ENCODE measurements at places on chromosomes 16 and 17. TPM values are rescaled to one million over a fixed set of nuclear protein-coding genes. Genes with fewer than 3 reads are reported as not detected.
A peak's percentile ranks its signal among the peaks of the same experiment; 100 is the strongest.

SGF29 gene
- total RNA-seq = 18.8 TPM

SEPTIN1 gene
- 11.5 TPM for total RNA-seq

TMEM220 gene
- total RNA-seq = 17.7 TPM

GNGT2 gene
- 3.4 TPM for total RNA-seq

SNX20 gene
- total RNA-seq = 4.2 TPM

SLFN14 gene
- not detected for total RNA-seq

CCL7 gene
- total RNA-seq = not detected

GRCh38 chr17:62658136-62658920 is 30.9 kb downstream of the MRC2 start:
- no peak for DNase-seq

DNA sequence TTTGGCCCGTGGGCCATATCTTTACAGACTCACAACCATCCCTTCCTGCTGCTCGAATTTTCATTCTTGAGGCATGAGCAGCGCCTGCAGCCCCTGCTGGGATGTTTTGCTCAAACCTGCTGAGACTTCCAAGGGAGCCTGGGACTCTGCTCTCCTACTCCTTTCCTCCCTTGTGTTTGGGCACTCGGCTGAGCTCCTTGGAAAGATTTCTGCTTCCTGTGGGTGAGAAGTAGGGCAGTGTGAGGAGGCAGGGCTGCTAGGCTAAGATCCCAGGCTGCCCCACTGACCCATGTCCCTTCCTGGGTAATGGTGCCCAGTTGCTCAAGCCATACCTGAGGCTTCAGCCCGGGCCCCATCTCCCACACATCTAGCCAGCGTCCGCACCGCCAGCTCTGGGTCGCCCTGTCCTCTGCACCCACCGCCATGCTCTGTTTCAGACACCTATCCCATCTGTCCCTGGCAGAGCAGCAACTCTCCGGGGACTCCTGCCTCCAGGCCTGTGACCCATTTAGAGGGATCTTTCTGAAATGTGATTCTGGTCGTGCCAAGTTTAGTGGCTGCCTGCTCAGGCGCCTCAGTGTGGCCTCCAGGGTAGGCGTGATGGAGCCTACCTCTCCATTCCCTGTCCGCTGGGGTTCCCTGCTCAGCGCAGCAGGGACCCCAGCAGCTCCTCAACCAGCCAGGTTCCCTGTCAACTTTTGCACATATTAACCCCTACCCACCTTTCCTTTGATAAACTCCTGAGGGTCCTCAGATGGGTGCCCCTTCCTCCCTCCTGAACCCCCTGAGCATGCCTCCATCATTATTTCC is 190.1 kb downstream of the CCDC182 start:
- DNase-seq = no peak

DNA sequence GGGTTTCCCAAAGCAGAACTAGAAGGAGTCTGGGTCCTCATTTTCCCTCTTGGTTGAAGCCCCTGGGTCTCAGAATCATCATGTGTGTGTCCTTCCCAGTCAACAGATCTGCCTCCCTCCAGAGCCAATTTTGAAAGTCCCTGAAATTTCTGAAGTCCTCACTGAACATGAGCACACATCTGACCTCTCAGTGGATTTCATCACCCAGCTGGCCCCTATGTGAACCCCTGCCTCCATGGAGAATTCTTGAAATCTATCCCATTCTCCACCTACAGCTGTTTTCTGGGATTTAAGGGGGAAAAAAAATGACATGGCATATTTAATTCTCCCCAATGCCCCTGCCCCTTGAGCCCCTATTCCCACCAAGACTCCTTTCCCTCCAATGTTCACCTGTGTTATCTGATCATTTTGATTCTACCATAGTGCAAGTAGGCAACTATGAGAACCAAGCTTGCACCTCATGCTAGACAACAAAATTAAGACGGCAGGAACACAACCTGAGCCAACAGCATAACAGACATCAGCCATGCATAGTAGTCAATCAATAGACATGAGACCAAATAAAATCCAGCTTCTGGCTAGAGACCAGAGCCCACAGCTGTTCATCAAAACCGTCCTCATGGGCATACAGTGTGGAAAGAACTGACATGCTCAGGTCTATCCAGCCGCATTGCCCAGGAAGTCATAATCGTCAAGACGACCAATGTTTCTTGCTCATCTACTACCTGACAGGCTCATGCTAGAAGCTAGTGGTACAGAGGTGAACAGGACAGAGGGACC is 14.9 kb downstream of the SOX9 start:
- DNase-seq = no peak

GRCh38 chr17:41547921-41548843 is 20.1 kb upstream of the KRT19 start:
- DNase-seq = peak; percentile 90

DNA sequence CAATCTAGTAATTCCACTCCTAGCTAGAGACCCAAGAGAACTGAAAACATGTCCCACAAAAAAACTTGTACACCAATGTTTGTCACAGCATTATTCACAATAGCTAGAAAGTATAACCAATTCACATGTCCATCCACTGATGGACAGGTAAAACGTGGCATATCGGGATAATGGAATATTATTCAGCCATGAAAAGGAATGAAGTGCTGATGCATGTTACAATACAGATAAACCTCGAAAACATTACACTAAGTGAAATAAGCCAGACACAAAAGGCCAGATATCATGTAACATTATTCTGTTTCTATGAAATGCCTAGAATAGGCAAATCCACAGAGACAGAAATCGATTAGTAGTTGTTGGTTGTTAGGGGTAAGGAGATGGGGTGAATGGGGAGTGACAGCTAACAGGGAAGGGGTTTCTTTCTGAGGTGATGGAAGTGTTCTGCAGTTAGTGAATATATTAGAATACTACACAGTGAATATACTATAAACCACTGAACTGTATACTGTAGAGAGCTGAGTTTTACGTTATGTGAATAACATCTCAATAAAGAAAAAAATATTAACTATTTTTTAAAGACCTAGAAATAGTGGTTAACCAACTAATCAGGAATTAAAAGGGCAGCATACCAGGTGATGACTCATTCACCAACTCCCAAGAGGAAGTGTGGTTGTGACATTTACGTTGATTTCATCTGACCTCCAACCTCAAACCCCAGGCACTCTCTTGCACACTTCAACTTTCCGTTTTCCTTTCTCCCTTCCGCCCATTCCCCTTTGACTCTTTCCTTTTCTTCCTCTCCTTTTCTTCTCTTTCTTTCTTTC is 48.6 kb downstream of the GAS7 start:
- DNase-seq = peak; percentile 20

GRCh38 chr16:88099563-88099890 is 148.3 kb downstream of the BANP start:
- no peak for DNase-seq

DNA sequence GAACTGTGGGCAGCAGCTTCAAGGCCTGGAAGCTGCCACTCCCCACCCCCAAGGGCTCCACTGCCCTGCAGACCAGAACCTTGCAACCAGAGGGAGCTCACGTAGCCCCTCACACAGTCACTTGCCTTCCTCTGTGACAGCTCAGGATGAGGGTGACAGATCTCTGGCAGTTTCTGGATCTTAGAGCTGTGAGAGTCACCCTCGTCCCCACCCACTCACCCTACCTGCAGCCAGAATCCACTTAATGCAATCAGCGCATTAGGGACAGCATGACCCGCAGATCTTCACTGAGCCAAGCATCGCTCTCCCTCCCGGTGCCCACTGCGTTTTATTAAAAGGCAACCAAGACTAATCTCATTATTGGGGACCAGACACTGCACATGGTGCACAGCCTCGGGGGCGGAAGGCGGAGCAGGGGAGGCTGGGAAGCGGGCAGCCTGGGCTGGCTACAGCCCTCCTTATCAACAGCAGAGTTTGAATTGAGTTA is 3.5 kb downstream of the CYB561 start:
- DNase-seq = no peak

- no peak for DNase-seq
These were observed 47.4 kb downstream of the WDR45B start for GRCh38 chr17:82600731-82601446.

DNA sequence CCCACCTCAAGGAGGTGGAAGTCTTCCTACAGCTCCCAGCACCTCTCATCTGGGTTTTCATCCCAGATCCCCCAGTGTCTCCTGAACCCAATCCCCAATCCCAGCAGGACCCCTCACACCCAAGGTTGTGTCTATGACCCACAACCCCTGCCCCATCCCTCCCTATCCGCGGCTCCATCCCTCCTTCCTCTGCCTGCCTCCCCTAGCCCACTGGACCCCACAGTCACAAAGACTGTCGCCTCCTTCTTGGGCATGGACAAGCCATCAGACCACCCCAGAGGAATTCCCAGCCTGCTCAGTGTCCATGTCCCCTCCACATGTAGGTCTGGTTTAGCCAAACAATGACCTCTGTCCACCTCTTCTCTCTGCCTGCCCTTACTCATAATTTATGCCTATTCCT is 12.3 kb downstream of the CES1 start:
- DNase-seq = no peak

DNA sequence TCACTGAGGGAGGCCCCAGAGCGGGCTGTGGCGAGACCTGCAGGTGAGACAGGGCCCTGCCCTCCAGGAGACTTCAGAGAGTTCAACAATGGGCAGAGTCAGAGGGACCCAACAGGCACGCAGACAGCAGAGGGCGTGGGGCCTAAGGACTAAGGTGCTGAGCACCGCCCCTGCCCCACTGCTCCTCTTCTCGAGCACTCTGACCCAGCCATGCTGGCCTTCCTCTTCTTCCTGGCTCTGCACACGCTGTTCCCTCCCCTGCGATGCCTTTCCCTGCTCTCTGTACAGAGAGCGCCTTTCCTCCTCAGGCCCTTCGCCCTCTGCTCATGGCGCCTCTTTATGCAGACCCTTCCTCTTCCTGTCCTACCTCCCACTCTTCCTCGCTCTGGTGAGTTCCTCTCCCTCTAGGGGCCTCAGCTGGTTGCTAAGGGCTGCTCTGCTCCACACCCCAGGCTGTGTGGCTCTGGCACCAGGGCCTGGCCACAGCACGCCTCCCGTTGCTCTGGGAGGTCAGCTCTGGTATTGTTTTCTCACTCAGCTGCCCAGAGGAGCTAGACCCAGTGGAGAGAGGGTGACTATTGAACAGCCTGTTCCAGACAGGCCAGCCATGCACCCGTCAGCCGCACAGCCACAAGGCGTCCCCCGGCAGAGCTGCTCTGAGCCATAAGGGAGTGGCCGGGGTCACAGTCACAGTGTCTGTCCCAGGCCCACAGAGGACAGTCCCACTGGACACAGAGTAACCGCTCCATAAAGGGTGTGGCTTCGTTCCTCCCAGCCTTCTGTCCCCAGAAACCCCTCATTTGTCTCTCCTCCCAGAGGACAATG is 13.6 kb upstream of the RASD1 start:
- DNase-seq = no peak

Data from mucosa of gallbladder (tissue), 1 donor.